Psoas muscle (tissue), 8 donors: ENCODE measurements at places on chromosomes 5 and 9. TPM values are rescaled to one million over a fixed set of nuclear protein-coding genes. Genes with fewer than 3 reads are reported as not detected.

PCDHA4 gene
- polyA plus RNA-seq, result 0.06 TPM

RASEF gene
- polyA plus RNA-seq, result 0.01 TPM

GRM6 gene
- polyA plus RNA-seq, result not detected

POMT1 gene
- 23.0 TPM for polyA plus RNA-seq

ZFAND5 gene
- 718 TPM for polyA plus RNA-seq

CDH12 gene
- polyA plus RNA-seq, result not detected

RAD50 gene
- polyA plus RNA-seq, result 6.8 TPM

CNTLN gene
- 1.4 TPM for polyA plus RNA-seq

TNC gene
- 2.8 TPM for polyA plus RNA-seq

WNK2 gene
- 11.9 TPM for polyA plus RNA-seq

PCDHGA5 gene
- polyA plus RNA-seq, result 0.07 TPM

ZNF366 gene
- polyA plus RNA-seq, result 1.3 TPM

LCP2 gene
- polyA plus RNA-seq, result 0.76 TPM

CNTFR gene
- polyA plus RNA-seq, result 97.4 TPM

LRRC70 gene
- 0.45 TPM for polyA plus RNA-seq

IL9 gene
- polyA plus RNA-seq, result not detected

SPAAR gene
- polyA plus RNA-seq, result 3.9 TPM

SLC1A1 gene
- polyA plus RNA-seq, result 0.94 TPM

TMEFF1 gene
- 0.07 TPM for polyA plus RNA-seq

C9orf152 gene
- polyA plus RNA-seq, result not detected

GRK6 gene
- 13.2 TPM for polyA plus RNA-seq

SIT1 gene
- polyA plus RNA-seq, result 0.08 TPM

ELAVL2 gene
- 0.04 TPM for polyA plus RNA-seq

ST8SIA4 gene
- 0.29 TPM for polyA plus RNA-seq

MLANA gene
- not detected for polyA plus RNA-seq

OR13D1 gene
- polyA plus RNA-seq, result not detected

CCL19 gene
- 0.23 TPM for polyA plus RNA-seq

GPR150 gene
- polyA plus RNA-seq, result 0.64 TPM

RNF180 gene
- polyA plus RNA-seq, result 0.62 TPM

FOXD4 gene
- 0.25 TPM for polyA plus RNA-seq

NTNG2 gene
- polyA plus RNA-seq, result 0.04 TPM

C9orf153 gene
- polyA plus RNA-seq, result 0.09 TPM

BARX1 gene
- polyA plus RNA-seq, result not detected

GABBR2 gene
- polyA plus RNA-seq, result 0.34 TPM

GALNT12 gene
- polyA plus RNA-seq, result 0.27 TPM

ENTREP1 gene
- polyA plus RNA-seq, result 5.1 TPM

TLX3 gene
- polyA plus RNA-seq, result not detected

FAM163B gene
- not detected for polyA plus RNA-seq

P4HA2 gene
- polyA plus RNA-seq, result 10.2 TPM

IFNK gene
- not detected for polyA plus RNA-seq

SLC6A7 gene
- not detected for polyA plus RNA-seq

NPR3 gene
- 19.6 TPM for polyA plus RNA-seq

SPTLC1 gene
- 29.8 TPM for polyA plus RNA-seq

PGM5 gene
- 3.7 TPM for polyA plus RNA-seq

MYOZ3 gene
- polyA plus RNA-seq, result 14.5 TPM

APBB3 gene
- 6.6 TPM for polyA plus RNA-seq

HBEGF gene
- 60.8 TPM for polyA plus RNA-seq

ADAMTS6 gene
- polyA plus RNA-seq, result 0.17 TPM

IL13 gene
- polyA plus RNA-seq, result not detected

SLC25A2 gene
- polyA plus RNA-seq, result 0.04 TPM

SELENOP gene
- polyA plus RNA-seq, result 152 TPM

SUSD3 gene
- polyA plus RNA-seq, result 0.13 TPM

ELOVL7 gene
- 0.10 TPM for polyA plus RNA-seq

IL33 gene
- polyA plus RNA-seq, result 2.8 TPM
